ENCODE measurements at places on chromosomes 1 and 21.

DNA sequence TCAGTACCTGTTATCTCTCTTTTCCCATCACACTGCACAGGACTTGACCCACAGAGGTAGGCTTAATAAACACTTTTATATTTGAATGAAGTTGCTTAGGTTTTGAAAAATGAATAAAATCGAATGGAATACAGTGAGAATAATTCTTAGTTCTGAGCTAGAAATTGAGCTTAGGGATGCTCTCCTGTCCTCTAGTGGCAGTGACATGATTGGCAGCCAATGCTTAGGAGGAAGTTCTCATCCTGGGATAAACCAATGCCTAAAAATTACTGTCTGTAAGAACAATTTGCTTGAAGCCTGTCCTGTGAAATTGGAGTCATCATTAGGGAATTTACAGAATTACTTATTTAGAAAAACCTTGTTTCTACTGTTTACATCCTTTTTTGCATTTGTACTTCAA, 21.3 kb upstream of the CYP4X1 start:
- DNase-seq = no peak

DNA sequence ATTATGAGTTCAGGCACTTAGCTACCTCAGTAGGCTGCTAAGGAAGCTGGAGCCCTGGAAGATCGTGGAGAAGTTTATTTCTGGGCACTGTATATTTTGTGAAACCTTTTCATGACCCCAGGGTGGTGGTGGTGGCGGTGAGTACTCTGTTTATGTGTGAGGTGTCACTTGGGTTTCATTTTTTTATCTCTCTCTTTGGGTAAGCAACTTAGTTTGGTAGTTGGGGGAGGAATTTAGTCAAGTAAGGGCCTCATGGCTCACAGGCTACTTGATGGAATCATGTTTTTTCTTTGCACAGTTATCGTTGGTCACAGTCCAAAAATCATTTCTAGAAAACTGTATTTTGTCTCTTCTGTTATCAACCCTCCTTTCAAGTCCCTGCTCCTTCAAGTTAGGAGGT, 33.9 kb downstream of the C1orf141 start:
- no peak for DNase-seq

GRCh38 chr21:45234127-45234526, 53.6 kb downstream of the POFUT2 start:
- DNase-seq = no peak

- DNase-seq = no peak
These were observed 1.3 kb downstream of the PLA2G2E start for GRCh38 chr1:19922015-19922688.

DNA sequence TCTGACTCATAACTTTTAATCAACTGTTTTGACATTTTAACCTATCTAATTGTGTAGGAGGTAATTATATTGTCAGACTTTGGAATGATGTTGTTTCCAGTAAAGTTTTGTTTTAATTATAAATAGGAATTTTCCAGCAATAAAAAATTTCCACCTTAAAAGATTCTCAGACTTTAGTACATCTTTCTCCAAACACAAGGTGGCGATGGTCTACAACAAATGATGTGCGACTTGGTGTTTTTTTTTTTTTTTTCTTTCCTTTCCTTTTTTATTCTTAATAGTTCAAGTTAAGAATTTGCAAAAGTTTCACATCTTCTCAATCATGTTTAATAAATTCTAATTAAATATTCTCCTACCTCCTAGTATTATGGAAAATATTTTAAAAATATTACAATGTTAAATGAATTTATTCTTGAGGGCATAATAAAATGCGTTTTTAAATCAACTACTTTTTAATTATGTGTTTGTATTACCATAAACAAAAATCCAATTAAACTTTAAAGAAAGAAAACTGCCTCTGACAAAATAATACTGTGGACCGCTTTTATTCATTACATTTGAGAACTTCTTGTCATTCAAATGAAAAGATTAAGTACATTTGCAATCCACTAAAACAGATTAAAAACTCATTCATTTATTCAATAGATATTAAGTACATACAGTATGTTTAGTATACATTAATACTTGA, 4.4 kb upstream of the ADAMTS1 start:
- DNase-seq = no peak

- DNase-seq = no peak
These were observed 9.0 kb downstream of the MPL start for GRCh38 chr1:43346636-43347035.

DNA sequence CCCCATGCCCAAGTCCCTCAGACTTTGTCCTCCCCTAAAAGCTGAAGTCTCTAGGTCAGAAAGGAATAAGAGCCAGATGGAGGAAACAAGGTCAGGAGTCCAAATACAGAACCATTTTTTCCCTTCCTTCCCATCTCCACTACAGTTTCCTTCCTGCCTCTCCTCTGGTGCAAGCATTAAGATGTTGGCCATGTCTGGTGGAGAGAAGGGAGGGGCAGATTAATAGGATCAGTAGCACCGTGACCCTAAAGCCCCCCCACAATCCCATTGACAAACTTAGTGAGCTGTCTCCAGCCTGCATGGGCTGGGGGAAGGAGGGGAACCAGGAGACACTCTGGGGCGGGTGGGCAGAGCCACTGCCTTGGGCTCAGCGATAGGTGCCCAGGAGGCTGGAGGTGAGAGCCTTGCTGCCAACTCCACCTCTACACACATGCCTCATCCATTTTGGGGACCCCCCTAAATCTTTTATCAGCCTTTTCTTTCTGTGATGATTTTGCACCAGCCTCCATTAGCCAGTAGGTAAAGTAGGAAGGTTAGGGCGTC, 59.8 kb downstream of the RHBG start:
- no peak for DNase-seq

DNA sequence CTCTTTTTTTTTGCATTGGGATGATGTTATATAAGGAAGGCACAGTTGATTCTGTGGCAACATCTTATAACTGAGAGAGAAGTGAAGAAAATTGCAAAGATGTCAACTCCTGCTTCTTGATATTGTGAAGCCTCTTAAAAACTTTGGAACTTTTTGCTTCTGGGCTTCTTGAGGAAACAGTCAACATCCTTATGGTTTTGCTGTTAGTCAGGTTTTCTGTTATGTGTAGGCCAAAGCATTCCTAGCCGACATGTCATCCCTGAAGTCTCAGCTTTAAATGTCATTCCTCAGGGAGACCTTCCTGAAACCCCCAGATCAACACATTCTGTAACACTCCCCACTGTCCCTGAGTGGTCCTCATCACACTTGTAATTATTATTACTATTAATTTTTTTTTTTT, 12.6 kb downstream of the FALEC start:
- DNase-seq = no peak

- no peak for DNase-seq
These were observed 4.1 kb upstream of the TIAM1 start for GRCh38 chr21:31348188-31348587.

Data from activated T-cell treated with anti-CD3 and anti-CD28 coated beads for 1 hour (primary cell).